ENCODE measurements at places on chromosomes 5 and 9.
A peak's percentile ranks its signal among the peaks of the same experiment; 100 is the strongest.

DNA sequence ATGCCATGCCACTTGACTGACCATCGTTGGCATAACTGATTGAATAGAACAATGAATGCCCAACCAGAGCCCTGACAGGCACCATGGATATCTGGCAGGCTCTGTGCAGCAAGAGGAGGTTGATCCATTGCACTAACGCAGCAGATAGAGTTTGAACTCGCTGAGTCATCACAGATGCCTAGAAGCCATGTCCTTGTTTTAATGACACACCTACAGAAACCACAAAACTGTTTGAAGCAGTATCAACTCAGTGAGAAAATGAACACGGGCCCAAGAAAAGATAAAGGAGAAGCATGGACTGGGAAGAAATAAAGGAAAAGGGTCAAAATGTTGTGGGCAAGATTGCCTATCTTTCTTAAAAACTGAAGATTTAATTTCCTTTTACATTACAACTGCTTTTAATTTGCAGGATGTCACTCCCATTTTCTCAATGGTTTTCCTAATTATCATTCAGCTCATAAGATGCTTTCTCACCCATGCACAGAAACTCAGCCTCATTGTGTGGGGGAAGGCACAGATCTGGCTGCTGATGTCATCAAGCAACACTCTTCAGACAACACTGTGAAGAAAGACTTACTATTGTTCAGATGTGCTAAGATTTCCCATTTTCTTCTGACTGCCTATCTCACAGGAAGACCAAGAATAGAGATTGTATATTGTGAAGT is 129.0 kb downstream of the PIK3R1 start:
- peak; percentile 5 for DNase-seq

DNA sequence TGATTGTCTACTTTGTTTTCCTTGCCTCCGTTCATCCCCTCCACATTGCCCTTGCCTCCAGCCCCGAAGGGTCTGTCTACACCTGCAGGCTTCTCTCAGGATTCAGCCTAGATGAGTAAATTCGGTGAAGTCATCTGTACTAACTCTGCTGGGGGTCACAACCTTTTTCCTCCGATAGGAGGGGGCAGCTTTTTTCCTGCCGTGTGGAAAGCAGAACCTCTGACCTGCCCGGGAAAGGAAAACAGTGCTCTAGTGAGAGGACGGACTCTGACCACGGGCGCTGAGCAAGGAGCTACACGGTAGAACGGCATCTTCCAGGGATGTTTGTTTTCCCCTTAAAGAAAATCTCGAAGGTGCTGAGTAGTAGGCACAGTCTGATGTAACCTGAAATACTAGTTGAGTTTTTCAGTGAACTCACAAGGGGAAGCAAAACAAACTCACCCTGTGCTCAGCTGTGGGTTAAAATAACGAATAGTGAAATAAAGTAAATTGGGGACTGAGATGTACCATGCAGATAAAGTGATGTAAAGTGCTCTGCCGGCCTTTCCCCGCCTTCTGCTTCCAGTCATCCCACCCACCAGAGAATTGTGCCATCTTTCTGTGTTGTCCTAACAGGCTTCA is 281.8 kb downstream of the AOPEP start:
- no peak for DNase-seq

GRCh38 chr5:157273131-157273556 is 7.2 kb downstream of the CYFIP2 start:
- DNase-seq, result peak; percentile 64

DNA sequence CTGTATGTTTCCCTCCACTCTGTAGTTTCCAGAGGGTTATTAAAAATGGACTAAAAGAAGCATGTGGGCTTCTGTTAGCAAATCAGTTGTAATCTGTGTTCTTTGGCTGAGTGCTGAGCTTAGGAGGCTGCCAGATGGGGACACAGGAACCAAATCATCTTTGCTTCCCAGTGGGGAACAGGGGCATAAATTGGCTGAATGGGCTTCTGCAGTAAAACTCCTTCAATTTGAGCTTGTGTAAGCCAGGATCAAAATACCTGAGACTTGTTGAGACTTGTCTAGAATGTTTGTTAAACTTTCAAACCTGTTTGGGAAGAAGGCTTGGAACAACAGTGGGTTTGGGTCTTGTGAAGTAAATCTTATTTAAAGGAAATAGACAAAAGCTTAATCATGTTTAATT is 32.2 kb upstream of the TNFAIP8 start:
- no peak for DNase-seq

GRCh38 chr5:153562189-153562588 is 71.7 kb downstream of the GRIA1 start:
- no peak for DNase-seq

- no peak for DNase-seq
These were observed 272.3 kb downstream of the ZSWIM6 start for GRCh38 chr5:61604076-61605025.

GRCh38 chr9:134442486-134443173 is 116.4 kb downstream of the RXRA start:
- no peak for DNase-seq

GRCh38 chr9:35826071-35826701 is 2.3 kb downstream of the FAM221B start:
- peak; percentile 41 for DNase-seq

- no peak for DNase-seq
These were observed 104.1 kb downstream of the CD180 start for GRCh38 chr5:67092535-67092934.

DNA sequence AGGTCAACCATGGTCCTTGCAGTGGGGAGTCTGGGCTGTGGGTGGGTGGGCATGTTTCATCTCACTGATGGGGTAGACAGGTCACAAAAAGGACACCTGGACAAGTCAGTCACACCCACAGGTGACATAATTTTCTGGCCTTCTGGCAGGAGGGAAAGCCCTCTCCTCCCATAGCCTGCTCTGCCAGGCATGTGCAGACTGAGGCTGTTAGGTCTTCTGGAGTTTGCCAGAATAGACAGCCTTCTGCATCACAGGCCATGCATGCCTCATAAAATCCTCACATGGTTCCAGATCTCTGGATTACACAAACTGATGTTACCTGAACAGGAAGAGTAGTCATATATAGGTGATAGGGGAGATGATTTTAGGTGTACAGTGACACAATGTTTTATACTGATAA is 49.1 kb downstream of the ARHGAP26 start:
- DNase-seq, result no peak

DNA sequence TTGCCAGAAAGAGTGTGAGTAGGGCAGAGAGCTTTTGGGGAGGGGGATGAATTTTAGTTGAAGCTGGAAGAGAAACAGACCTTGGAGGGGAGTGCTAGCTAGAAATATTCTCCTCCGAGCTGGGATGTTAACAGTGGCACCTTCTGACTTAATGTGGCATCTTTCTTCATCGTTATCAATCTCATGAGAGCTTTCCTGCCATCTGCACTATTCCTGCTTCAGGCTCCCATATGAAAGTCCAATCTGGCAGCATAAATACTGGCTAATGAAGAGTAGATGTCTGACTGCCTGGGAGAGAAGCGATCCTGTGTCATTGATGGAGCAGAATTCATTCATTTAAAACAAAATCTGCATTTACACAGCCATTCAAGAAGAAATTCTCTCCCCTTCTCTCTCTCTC is 284.5 kb downstream of the TMEM38B start:
- DNase-seq, result no peak

GRCh38 chr9:4970970-4971641 is 14.0 kb upstream of the JAK2 start:
- DNase-seq, result peak; percentile 31

DNA sequence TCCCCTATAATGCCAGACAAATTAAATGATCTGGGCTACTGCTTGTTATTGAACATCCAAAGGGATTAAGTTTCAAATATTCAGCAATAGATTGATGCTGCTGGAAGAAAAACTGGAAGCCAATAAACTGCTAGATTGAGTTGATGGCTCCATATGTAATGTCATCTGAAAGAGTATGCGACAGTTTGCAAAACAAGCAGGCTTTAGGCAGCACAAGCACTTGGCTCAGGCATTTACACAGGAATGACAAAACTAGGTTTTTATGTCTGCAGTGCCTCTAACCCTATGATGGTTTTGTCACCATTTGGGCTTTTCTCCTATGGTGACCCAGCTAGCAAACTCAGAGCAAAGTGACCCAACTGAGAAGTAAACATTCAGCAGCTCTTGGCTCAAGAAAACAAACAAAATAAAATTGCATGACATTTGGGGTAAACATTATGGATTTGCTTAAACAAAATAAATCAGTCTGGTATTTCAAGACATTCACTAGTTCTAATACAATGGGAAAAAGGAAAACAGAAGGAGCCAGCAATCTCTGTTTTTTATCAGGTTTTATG is 978.5 kb downstream of the DTWD2 start:
- no peak for DNase-seq

DNA sequence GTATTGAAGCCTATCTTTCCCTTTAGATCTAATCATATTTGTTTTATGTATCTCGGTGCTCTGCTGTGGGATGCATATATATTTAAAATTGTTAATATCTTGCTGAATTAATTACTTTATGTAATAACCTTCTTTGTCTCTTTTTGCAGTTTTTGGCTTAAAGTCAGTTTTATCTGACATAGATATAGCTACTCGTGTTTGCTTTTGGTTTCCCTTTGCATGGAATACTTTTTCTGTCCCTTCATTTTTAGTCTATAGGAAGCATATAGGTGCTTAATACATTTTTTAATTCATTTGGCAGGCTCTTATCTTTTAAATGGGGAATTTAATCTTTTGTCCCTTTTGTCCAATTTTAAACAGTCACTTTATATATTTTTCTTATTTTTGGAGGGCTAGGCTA is 360.6 kb upstream of the PRR16 start:
- no peak for DNase-seq

DNA sequence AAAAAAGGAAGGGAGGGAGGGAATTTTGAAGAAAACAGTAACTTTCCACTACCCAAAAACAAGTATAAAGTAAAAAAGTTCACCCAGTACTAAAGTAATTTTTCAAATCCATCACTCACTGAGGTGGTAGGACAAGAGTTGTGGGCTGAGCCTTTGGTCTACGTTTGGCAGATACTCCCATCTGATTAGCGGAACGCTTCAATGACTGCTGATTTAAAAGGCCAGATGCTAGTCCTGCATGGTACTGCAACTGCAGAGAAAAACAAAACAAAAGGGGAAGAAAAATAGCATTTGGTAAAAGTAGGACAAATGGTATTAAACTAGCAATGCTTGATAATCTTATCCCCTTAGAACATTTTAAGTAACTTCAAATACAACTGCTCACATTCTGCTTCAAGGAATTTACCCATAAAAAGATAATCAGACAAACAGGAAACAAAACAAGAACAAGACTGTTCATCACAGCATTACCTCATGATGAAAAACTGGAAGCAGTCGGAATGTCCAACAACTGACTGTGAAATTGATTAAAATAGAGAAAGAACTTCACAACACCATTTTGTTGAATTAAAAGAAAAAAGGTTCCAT is 65.4 kb downstream of the MED27 start:
- no peak for DNase-seq

DNA sequence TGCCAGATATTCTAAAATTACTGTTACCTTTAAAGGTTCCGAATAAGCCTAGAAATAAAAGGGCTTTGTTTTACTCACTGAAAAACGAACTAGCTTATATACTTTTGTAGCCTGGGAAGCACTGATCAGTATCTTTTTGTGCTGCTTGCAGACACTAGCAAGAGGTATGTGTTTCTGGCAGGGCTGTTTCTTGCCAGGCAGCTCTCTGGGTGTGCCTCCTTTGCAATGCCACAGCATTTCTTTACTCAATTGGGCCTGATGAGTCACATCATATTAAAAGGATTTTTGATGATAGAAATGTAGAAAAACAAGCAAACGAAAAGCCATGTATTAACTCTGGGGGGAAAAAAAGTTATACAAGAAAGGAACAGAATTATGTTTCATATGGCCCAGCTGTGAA is 35.6 kb downstream of the CD180 start:
- DNase-seq, result peak; percentile 54

GRCh38 chr5:141825791-141826560 is 52.2 kb downstream of the PCDH1 start:
- DNase-seq, result peak; percentile 4
